Skin of body (tissue), 3 donors: ENCODE measurements at places on chromosomes 11 and 22. TPM values are rescaled to one million over a fixed set of nuclear protein-coding genes. Genes with fewer than 3 reads are reported as not detected.

ROBO4 gene
- total RNA-seq, result 9.7 TPM

C1QTNF5 gene
- total RNA-seq, result 14.4 TPM

BEST1 gene
- total RNA-seq, result 2.1 TPM

DUSP18 gene
- 5.5 TPM for total RNA-seq

SYT13 gene
- 0.30 TPM for total RNA-seq

MTNR1B gene
- 0.39 TPM for total RNA-seq

HARBI1 gene
- 2.4 TPM for total RNA-seq

RFPL2 gene
- total RNA-seq, result not detected

SLC6A5 gene
- not detected for total RNA-seq

UPK3A gene
- not detected for total RNA-seq

RAB38 gene
- total RNA-seq, result 36.2 TPM

GRCh38 chr22:17783773-17784480 is 9.7 kb upstream of the BID start:
- no peak for DNase-seq

- no peak for DNase-seq
These were observed 1123.4 kb upstream of the RAG2 start for GRCh38 chr11:37721485-37721884.

GRCh38 chr11:129364143-129364654 is 11.4 kb upstream of the BARX2 start:
- peak; percentile 32 for DNase-seq

- DNase-seq, result peak; percentile 88
These were observed at the start of gene NNMT for GRCh38 chr11:114295676-114296604. TSS of gene NNMT (plus strand) at chr11:114296399. CDS start at chr11:114296557, 158 bp downstream.

DNA sequence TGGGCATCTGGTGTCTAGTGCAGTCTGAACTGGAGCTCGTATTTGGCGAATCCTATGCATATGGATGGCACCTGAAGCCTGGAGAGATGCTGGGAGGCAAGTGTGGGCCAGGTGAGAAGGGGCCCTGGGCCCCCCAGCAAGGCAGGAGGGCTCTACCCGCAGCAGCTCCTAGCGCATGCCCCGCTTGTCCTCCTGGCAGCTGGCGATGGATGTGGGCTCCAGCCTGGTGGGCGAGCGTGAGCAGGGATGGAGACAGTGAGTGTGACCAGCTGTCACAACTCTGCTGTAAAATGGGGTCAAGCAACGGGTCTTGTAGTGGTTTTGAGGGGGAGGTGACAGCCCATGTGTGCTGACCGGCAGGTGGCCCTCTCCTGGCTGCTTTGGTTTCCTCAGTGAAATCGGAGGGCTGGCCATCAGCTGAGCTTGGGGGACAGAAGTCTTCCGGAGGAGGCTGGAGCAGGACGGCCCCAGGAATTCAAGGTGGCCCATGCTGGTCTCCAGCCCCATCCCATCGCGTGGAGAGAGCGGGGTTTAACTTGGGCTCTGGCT is 12.0 kb downstream of the FRMD8 start:
- DNase-seq, result no peak

GRCh38 chr11:2537010-2537705 is 92.3 kb downstream of the KCNQ1 start:
- DNase-seq, result no peak

DNA sequence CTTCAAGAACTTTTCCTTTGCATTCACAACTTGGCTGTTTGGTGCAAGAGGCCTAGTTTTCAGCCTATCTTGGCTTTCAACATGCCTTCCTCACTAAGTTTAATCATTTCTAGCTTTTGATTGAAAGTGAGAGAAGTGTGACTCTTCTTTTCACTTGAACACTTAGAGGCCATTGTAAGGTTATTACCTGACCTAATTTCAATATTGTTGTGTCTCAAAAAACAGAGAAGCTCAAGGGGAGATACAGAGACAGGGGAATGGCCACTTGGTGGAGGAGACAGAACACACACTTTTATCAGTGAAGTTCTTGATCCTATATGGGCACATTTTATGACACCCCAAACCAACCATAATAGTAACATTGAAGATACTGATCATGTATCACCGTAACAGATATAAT is 532.3 kb downstream of the DLG2 start:
- no peak for DNase-seq

GRCh38 chr11:121801394-121801748 is 314.6 kb downstream of the BLID start:
- peak; percentile 18 for DNase-seq

GRCh38 chr11:7555052-7555699 is 41.4 kb downstream of the PPFIBP2 start:
- no peak for DNase-seq

- DNase-seq, result no peak
These were observed 122.6 kb upstream of the CCDC179 start for GRCh38 chr11:22982903-22983302.

GRCh38 chr11:20795005-20795404 is 125.6 kb downstream of the NELL1 start:
- no peak for DNase-seq

GRCh38 chr11:1693327-1694063 is 3.5 kb upstream of the KRTAP5-6 start:
- DNase-seq, result peak; percentile 23

DNA sequence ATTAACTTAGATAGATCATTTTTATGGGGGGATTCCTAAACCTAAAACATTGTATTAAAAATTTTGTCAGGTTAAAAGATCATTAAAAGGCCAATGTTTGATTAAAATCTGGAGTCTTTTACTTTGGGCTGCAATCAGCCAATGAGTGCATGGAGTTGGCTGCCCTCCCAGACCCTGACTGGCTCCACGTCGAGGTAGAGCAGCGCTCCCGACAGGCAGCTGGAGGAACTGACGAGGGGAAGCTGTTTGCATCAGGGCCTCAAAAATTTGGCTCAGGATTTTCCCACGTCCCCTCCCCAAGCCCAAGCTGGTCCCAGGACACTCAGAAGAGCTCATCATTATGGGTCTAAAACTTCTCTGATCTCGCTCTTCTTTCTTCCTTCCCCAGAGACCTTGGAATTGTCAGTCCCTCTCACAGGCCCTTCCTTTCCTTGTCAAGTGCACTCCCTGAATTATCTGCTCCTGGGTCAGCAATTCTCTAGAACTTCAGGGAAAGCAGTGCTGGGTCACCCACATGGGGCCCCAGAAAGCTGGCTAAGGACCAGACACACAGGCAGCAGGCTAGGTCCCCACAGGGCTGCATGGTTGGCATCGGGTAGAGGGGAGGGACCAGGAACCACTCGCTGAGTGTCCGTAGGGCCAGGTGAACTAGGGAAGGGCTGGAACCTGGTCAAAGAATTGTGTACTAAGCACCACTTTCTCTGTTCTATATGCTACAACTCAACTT is 119.6 kb upstream of the IGLL5 start:
- DNase-seq, result no peak

GRCh38 chr11:94581926-94582325 is 14.8 kb downstream of the PIWIL4 start:
- DNase-seq, result no peak

DNA sequence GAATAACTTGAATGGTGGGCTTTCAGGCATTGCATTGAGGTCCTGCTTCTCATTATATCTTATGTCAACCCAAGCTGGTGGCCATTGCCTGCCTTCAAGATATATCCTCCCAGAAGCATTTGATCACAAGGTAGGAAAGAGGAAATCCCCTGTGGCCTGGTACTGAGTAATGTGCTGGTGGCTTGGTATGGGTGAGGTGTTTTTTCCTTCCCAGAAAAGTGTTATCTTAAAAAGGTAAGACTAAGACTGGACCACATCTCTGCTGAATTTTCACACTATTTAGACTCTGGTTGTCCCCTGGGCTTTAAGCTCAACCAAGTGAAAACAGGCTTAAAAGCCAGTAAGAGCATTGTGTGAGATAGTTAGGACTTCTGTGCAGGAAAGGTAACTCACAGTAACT is 3.7 kb downstream of the INSC start:
- no peak for DNase-seq

DNA sequence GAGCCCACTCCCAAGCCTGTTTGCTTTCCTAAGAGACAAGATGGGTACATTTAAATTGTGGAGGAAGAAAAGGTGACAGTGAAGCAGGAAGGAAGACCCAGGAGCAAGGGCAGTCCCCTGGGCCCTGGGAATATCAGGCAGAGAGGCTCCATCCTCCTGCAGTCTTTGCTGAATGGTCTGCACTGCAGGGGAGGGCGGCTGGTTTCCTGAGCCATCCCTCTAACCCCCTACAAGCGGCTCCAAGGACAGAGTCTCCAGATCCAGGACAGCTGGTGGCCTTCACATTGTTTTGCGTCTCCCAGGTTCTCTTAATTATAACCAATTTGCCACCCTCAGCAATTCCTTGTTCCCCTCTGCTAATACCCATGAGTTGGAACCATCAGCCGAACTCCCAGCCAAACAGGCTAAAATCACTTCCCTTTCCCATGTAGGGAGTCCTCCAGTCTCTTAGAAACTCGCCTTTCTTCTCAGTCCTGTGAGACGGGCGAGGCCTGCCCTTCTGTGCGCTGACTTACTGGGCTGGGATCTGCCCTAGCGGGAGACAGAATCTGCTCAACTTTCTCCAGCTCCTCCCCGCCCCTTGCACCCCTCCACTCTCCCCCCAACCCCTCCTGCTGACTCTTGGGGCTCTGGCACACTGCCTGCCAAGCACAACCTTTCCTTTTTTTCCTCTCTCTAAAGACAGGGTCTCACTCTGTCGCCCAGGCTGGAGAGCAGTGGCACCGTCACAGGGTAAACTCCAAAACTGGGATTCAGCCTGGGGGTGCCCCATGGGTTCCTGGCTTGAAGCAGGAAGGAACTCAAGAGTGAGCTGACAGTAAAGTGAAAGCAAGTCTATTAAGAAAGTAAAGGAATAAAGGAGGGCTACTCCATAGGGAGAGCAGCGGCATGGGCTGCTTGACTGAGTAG is 53.4 kb upstream of the EMID1 start:
- DNase-seq, result no peak

DNA sequence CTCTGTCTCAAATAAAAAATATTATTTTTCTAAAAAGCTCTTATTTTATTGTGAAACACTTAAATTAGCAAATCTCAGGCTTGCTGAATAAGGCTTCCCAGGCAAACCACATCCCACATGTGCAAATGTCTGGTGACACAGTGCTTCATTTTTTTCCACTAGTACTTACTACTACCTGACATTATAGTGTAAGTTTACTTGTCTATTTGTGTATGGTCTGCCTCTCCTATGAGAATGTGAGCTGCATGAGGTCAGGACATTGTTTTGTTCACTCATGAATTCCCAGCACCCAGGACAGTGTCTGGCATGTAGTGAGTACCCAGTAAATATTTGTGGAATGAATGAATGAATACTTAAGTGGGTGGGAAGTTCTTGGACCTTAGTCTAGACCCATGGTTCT is 103.1 kb downstream of the PTPRJ start:
- no peak for DNase-seq

GRCh38 chr11:128530118-128531074 is 57.0 kb downstream of the ETS1 start:
- DNase-seq, result peak; percentile 38

GRCh38 chr11:103680826-103681225 is 355.6 kb upstream of the DDI1 start:
- no peak for DNase-seq

GRCh38 chr11:63611395-63611747 is 2.9 kb downstream of the PLAAT3 start:
- DNase-seq, result no peak

DNA sequence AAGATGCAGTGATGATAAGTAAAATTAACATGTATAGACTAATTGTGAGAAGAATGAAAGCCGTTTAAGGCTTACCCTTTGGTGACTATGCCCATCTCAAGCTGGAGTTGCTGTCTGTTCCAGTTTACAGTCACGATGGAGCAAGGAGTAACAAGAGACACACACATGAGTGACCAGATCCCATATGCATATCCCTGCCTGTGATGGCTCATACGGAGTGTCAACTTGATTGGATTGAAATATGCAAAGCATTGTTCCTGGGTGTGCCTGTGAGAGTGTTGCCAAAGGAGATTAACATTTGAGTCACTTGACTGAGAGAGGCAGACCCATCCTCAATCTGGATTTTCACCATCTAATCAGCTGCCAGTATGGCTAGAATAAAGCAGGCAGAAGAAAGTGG is 786.8 kb downstream of the FAM181B start:
- DNase-seq, result no peak

- DNase-seq, result no peak
These were observed 2.4 kb downstream of the GAS2L1 start for GRCh38 chr22:29308791-29309262.

GRCh38 chr22:44996120-44996519 is 13.7 kb downstream of the PHF21B start:
- no peak for DNase-seq

DNA sequence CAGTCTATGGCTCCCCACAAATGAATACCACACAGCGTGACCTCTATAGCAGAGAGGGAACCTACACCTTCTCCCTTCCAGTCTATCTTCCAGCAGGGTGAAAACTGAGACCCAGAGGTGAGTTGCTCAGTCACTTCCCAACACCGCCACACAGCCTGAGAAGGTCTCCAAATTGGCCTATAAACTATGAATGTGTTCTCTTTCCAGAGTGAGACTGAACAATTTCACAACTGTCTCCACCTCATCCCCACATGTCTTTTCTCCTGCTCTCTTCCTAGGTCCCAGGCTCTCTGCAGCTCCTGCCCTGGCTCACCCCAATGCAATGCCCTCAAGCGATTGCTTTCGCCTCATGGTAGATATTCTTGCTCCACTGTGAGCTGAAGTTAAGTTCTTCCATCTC is 14.0 kb downstream of the CLMP start:
- no peak for DNase-seq

GRCh38 chr11:127506647-127507046 is 506.1 kb upstream of the KIRREL3 start:
- DNase-seq, result no peak

DNA sequence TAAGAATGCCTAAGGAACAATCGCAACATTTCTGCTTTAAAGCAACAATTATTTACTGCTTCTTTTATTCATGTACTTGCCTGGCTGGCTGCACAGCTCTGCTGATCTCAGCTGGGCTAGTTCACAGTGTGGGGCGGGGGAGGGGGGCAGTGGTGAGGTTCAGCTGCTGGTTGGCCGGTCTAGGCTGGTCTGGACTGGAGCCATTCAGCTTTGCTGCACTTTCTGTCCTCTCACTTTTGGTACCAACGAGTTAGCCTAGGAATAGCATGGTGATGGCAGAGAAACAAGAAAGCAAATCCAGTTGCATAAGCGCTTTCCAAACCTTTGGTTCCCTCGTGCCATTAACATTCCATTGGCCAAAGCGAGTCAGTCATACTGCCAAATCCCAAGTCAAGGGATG is 16.0 kb upstream of the MIF start:
- no peak for DNase-seq

DNA sequence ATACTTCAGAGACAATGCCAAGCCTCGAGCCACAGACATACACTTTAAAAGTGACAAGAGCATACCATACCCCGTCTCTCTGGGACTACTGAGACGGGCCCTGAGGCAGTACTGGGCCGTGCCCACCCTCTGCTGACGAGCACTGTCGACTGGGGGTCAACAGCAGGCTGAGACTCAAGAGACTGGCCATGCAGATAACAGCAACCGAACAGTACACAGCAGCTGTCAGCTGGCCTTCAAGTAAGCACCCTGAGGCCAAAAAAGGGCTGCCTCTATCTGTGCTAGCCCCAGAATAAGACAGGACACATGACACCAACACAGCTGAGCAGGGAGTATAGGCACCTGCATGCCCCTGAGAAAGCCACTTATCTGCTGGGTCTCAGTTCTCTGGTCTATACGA is 18.9 kb upstream of the TMEM121B start:
- no peak for DNase-seq
